ENCODE measurements at places on chromosomes 16 and 17.
A peak's percentile ranks its signal among the peaks of the same experiment; 100 is the strongest.

DNA sequence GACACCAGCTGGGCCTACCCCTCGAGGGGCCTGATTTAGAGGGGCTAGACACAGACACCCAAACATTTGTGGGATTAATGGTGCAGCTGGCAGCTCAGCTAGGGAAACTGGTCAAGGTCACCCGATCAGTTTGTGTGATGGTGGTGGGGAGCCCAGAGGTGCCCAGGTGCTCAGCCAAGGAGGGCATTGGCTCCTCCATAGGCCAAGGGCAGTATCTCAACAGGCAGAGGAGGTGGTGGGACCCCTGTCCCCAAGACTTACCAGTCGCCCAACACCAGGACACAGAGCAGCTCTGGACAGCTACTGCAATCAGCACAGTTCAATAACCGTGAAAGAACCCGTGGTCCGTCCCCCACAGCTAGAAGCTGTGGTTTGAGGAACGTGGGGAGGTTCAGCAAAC is 120.9 kb downstream of the C16orf78 start:
- no peak for DNase-seq

DNA sequence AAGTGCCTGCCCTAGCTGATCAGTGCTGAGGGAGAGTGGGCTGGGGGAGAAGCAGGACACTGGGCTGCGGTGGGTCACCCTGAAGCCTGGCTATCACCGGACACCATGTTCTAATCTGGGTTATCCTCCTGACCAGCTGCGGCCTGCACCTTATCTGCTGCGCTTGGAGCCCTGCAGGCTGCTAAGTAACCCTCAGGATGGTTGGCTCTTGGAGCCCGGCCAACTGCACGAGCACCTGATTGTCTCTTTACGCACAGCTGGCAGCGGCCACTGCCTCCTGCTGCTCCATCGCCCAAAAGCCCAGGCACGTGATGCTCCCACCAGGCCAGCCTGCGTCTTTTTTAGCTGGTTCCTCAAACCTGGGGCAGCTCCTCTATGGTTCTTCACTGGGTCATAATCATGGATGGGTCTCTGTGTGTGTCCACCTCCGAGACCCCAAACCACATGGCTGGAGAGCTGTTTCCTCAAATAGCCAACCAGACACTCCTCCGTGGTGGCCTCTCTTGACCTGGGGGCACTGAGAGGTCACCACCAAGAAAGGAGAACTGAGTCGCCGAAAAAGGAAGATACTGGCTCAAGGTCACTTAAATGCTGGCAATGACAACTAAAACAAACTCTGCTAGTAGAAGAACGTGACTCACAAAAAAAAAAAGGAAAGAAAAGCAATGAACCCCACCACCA is 21.7 kb downstream of the SPHK1 start:
- DNase-seq, result peak; percentile 67

DNA sequence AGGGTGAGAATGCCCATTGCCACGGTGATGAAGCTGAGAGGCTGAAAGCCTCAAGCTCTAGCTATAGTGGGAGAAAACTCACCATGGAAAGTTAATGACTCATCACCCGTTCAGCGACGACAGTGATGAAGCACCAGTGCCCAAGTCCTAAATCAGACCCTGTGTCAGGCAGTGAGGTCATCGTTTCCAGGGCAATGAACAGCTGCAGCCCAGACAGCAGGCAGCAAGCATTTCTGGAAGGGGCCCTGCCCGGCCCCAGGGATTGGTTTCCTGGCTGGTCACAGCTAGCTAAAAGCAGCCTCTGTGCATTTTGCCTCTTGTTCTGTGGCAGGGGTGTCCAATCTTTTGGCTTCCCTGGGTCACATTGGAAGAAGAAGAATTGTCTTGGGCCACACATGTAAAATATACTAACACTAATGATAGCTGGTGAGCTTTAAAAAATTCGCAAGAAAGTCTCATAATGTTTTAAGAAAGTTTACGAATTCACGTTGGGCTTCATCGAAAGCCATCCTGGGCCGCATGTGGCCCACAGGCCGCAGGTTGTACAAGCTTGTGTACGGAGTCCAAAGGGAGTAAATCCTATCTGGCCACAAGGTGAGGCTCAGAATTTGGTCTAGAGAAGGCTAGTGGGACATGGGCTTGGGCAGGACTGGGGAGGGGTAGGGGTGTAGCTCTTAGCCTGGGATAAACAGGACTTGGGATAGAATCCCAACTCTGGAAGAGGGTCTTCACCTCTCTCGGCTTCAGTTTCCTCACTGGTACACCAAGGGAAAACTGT is 40.6 kb downstream of the MIS12 start:
- peak; percentile 91 for DNase-seq

DNA sequence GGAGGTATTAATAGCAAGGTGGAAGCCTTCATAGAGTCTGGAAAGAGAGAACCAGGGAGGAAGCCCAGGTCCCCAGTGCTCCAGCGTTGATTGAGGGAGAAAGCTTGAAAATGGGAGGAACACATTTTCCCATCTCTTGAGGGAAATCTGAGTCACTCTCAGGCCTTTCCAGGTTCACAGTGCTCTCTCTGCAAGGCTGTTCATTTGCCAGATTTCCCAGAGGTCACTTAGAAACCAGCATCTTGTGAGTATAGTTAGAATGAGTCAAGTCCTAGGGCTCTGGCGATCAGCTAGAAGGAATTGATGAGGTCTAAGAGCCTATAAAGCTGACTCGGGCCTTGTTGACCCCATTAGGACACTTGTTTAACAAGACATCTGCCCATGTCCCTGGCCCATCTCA is 17.7 kb upstream of the ZNF594 start:
- no peak for DNase-seq

DNA sequence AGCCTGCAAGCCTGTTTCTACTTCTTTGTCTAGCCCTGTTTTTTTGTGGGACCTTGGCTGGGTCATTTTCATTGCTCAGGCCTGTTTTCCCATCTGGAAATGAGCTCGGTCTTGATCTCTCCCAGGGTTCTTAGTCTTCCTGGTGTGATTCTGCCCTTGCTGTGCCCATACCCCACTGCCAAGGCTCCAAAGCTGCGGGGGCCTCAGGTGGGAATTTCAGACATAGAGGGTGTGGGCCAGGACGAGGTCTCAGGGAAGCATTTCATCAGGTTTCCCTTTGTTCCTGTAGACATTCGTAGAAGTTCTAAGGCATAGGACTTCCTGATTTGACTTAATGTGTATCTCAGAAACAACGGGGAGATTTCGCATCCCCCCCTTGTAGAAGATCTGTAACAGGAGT is 5.8 kb downstream of the MPRIP start:
- DNase-seq, result no peak

DNA sequence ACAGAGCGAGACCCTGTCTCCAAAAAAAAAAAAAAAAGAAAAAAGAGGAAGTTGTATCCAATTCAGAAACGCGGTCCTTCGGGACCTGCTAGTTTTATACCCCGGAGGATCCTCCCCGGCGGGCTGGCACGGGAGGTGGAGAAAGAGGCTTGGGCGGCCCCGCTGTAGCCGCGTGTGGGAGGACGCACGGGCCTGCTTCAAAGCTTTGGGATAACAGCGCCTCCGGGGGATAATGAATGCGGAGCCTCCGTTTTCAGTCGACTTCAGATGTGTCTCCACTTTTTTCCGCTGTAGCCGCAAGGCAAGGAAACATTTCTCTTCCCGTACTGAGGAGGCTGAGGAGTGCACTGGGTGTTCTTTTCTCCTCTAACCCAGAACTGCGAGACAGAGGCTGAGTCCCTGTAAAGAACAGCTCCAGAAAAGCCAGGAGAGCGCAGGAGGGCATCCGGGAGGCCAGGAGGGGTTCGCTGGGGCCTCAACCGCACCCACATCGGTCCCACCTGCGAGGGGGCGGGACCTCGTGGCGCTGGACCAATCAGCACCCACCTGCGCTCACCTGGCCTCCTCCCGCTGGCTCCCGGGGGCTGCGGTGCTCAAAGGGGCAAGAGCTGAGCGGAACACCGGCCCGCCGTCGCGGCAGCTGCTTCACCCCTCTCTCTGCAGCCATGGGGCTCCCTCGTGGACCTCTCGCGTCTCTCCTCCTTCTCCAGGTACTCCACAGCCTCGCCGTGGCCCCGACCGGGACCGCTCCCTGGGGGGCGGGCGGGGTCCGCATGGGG is at the start of gene CDH3:
TSS of gene CDH3 (plus strand) at position 596 of the 779 bp plus-strand sequence. CDS start at position 666, 70 bp downstream.
- no peak for DNase-seq

Data from right atrium auricular region (tissue), 2 donors.